Fibroblast of skin of back (primary cell): ENCODE measurements at places on chromosomes 16 and 17.

GRCh38 chr16:17467923-17468540 lies 2.7 kb downstream of the XYLT1 start:
- peak; percentile 72 for DNase-seq

DNA sequence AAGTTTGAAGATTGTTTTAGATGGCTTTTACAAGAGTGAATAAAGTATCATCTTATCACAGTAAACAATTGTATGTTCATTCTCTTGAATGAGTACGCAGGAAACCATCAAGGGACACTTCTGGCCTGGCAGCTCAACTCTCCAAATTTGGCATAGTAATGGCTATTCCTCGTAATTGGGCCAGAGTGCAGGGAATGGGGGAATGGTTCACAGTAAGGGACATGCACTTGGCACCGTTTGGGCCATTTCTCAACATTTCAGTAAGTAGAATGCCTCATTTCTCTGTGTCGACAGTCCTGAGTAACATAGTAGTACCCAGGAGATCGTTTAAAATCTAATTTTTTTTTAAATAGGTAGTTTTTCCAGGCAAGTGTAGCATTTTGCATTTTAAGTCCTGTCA lies 309.6 kb downstream of the KCNJ2 start:
- DNase-seq, result no peak

DNA sequence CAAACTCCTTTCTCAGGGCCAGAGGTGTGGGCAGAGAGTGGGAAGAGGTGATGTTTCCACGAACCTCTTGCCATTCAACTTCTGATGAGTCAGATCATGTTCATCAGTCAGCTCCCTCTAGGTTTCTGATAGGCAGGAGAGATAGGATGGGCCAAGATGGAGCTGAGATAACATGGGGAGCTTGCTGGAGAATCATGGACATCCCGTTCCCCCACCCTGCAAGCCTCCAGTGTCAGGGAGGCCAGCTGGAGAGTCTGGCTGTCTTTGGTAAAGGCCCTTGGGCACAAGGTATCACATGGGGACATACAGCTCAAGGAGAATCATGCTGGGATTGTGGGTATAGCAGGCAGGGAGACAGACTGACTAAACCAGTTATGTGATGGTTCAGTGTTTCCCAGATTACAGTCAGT lies 136.0 kb upstream of the IRX3 start:
- no peak for DNase-seq

- DNase-seq, result no peak
Measured at GRCh38 chr17:3990386-3991127, 26.3 kb upstream of the ATP2A3 start.

DNA sequence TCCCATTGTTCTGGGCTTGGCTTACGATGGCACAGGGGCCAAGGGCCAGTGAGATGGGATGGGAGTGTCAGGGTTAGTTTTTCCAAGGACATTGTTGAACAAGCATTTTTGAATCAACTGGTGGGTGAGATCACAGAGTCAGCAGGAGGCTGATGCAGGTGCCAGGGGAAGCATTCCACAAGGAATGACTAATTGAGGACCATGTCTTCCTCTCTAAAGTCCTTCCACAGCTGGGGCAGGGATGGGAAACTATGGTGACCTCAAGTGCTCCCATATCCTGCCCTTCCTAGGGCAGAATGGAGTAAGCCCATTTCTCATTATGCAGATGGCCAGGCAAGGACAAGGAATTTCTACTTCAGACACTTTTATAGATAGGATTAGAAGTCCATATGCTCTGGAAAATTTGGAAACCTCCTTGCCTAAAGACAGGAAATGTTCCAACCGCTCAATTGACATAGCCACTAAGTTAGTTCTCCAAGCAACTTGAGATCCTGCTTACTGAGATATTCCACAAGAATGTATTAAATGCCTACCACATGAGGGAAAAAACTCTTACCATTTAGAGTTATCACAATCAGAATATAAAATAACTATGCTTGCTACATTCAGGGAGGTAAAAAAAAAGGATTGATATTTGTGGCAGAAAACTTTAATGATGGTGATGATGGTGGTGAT lies 21.2 kb upstream of the ENGASE start:
- peak; percentile 56 for DNase-seq

GRCh38 chr16:85084841-85085510 lies 27.3 kb downstream of the CIBAR2 start:
- DNase-seq, result no peak

- no peak for DNase-seq
Measured at GRCh38 chr16:13068912-13069583, 167.7 kb downstream of the SHISA9 start.

DNA sequence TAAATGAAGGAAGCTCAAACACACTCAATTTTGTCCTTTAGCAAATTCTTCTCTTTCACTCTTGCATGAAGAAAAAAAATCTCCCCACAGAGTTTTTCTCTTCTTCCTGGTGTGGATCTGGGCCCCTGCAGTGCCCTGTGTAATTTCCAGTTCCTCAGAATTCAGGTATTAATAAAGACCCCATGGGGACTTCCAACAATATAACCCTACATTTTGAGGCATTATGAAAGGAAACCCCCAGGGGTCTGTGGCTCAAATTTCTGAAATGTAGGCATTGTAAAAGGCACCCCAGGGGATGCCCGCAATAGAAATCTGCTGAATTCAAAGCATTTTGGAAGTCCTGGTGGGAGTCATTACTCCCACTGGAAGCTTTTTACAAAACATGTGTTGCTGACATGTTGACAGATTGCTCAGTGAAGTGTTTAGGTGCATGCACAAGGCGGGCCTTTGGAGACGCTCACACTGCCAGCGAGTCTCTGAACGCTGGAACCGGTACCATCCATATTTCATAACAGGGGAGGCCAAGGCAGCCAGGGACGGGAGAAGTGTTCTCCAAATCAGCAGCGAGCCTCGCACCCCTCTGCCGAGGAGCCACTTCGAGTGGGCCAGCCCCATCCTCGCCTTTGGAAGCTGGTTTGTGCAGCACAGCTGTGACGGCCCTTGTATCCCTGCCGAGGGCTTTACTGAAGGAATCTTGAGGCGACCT lies 154.0 kb downstream of the ZNF423 start:
- peak; percentile 75 for DNase-seq

GRCh38 chr16:47377154-47377553 lies 83.7 kb downstream of the ITFG1 start:
- DNase-seq, result no peak

DNA sequence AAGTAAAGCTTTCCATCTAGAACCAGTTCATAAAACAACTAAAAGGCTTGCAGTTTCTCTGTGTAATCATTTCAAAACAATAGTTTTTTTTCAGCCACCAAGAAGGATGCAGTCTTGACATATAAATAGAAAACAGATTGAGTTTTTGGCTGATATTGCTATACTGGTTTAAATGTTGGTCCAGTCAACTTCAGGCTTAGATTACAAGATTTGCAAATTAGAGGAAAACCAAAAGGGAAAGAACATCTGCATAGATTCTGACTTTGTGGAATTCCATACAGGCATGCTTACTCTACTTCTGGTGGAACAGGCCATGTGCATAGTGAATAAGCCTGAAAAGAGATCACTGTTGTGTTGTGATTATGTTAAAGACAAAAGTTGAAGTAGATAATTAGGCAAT lies 150.3 kb downstream of the BCAS3 start:
- no peak for DNase-seq
